ENCODE measurements at places on chromosomes 5 and 9.

- H3K27me3 ChIP-seq, result peaks cover 1% of the 10 kb centered on the region
- peak overlapping the region; percentile 96 for H3K27ac ChIP-seq
- peak overlapping the region; percentile 87 for H3K4me3 ChIP-seq
- peaks cover 46% of the 10 kb centered on the region for H3K36me3 ChIP-seq
- DNase-seq, result peak; percentile 85
Measured at GRCh38 chr5:169637549-169638121, 560 bp downstream of the DOCK2 start.

DNA sequence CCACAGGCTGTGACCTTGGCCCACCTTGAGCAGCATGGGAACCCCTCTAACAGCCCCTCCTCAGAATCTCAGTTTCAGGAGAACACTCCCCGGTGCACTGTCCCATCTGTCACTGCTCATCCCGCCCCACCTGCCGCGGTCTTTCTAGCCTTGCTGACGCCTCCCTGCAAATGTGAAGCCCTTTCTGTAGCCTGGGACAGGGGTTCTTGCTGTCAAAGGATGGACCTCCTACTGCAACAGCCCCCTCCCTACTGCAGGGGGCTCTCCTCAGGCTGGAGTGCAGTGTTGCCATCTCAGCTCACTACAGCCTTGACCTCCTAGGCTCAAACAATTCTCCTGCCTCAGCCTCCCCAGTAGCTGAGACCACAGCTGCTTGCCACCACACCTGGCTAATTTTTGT, 20.0 kb downstream of the OR2V1 start:
- no peak overlapping the region for H3K4me3 ChIP-seq
- peaks cover 37% of the 10 kb centered on the region for H3K27me3 ChIP-seq
- no peak for DNase-seq
- H3K36me3 ChIP-seq, result no peaks in the 10 kb centered on the region
- H3K27ac ChIP-seq, result no peak overlapping the region
- H3K4me1 ChIP-seq, result peaks cover 11% of the 10 kb centered on the region

DNA sequence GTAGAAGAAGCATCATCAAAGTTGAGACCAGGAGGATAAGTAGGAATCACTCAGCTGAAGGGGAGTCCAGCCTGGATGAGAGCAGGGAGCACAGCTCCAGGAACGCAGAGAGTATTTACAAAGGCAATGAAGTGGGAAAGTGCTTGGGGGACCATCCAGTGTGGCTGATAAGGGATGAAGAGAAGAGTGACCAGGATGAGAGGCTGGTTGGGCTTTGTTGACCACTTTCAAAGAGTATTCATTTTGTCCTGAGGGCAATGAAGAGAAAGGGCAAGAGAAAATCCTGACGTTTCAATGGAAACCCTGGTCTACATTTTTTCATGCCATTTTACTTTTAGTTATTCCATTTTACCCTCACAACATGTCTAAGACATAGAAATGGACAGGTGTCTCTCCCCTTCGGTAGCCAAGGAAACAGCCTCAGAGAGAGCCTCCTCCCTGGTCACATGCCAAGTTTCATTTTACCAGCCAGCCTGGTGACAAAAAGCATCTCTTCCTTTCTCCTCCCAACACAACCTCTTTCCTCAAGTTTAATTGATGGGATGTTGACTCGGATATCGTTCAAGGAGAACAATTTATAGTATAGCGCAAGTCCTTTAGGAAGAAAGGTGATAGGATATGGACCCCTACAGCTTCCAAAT, 492.7 kb upstream of the CLINT1 start:
- H3K36me3 ChIP-seq, result no peaks in the 10 kb centered on the region
- H3K27ac ChIP-seq, result no peak overlapping the region
- H3K4me1 ChIP-seq, result no peaks in the 10 kb centered on the region
- no peaks in the 10 kb centered on the region for H3K27me3 ChIP-seq
- no peak overlapping the region for H3K4me3 ChIP-seq
- no peak for DNase-seq

DNA sequence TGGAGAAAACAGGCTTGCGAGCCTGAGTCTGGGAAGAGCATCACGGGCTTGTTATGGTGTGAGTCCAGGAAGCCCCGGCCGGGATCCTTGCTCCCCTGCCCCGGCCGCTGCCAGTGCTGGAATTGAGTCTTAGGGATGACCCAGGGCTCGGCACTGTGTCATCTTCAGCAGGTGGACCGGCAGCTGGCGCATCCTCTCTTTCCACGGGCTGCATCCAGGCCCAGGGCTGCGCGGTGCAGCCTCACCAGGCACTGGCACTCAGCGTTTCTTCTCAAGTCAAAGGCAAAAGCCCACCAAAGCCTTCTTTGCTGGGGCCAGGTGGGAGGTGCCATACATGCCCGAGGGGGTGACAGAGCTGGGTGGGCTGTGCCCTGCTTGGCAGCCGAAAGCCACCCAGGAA, 46.6 kb downstream of the COL5A1 start:
- H3K27me3 ChIP-seq, result peaks cover 5% of the 10 kb centered on the region
- DNase-seq, result no peak
- H3K36me3 ChIP-seq, result no peaks in the 10 kb centered on the region
- H3K4me1 ChIP-seq, result peaks cover 5% of the 10 kb centered on the region
- no peak overlapping the region for H3K27ac ChIP-seq
- no peak overlapping the region for H3K4me3 ChIP-seq

DNA sequence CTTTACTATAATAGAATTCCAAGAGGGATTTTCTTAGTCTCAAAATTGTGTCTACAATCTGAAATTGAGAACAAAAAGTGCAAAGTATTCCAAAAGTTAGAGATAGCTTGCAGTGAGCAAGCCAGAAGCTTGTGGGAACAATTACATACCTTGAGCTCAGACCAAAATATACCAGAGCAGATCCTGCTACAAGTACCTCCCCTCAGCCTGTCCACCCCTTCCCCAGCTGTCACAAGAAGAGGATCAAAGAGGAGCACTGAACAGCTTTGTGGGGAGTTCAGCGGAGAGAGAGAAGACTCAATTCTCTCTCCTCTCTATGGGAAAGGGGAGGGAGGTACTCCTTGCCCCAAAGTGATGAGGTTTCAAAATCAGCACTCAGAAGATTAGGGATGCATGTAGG, 869.2 kb upstream of the DMAC1 start:
- no peaks in the 10 kb centered on the region for H3K36me3 ChIP-seq
- no peaks in the 10 kb centered on the region for H3K27me3 ChIP-seq
- no peak overlapping the region for H3K27ac ChIP-seq
- H3K4me1 ChIP-seq, result no peaks in the 10 kb centered on the region

DNA sequence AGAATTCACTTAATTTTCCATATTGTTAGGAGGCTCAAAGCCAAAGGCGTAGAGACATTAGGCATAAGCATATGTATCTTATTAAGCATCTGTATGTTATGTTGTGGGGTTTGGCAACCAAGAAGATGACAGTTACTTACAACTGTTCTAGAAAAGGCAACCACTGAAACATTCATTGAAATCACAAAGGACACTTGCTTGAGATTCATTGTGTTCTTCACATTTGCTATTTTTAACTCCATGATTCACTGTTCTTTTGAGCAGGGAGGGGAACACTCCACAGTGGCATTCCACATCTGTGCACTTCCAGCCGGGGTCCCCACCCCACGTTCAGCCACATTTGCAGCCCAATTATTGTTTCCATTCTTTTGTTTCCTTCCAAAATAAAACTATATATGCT, 107.1 kb downstream of the PALM2AKAP2 start:
- H3K4me1 ChIP-seq, result peaks cover 67% of the 10 kb centered on the region
- H3K27ac ChIP-seq, result peak overlapping the region; percentile 90
- H3K4me3 ChIP-seq, result no peak overlapping the region
- H3K27me3 ChIP-seq, result no peaks in the 10 kb centered on the region

- peaks cover 89% of the 10 kb centered on the region for H3K4me1 ChIP-seq
- no peaks in the 10 kb centered on the region for H3K27me3 ChIP-seq
- H3K4me3 ChIP-seq, result no peak overlapping the region
- DNase-seq, result no peak
Measured at GRCh38 chr5:132418881-132419280, 49.4 kb downstream of the SLC22A5 start.

Measured in activated CD4-positive, alpha-beta T cell treated with anti-CD3 and anti-CD28 coated beads, Interleukin-2, amount 10 ng/mL, durations not matched to agents 7 days and 5 days (primary cell).